Tibial artery (tissue), 4 donors: ENCODE measurements at places on chromosomes 4 and X.

DNA sequence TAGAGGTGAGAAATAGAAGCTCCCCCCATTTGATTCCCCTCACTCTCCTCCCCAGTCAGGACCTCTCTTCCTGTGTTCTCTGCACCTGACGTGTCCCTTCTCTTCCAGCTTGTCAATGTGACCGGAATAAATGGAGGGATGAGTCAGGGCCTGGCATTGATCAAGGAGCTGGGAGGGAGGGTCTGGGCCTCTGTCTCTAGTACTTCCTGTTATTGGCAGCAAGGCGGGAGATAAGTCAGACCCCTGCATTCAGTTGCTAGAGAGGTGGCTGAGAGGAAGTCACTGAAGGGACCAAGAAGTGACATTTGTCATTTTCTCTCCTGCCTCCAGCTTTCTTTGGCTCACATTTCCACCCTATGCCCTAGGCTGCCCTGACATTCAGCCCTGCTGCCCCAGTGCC lies 35.1 kb upstream of the ZNF41 start:
- no peak for DNase-seq
- no peaks in the 10 kb centered on the region for H3K4me1 ChIP-seq
- H3K36me3 ChIP-seq = no peaks in the 10 kb centered on the region
- no peak overlapping the region for H3K4me3 ChIP-seq

DNA sequence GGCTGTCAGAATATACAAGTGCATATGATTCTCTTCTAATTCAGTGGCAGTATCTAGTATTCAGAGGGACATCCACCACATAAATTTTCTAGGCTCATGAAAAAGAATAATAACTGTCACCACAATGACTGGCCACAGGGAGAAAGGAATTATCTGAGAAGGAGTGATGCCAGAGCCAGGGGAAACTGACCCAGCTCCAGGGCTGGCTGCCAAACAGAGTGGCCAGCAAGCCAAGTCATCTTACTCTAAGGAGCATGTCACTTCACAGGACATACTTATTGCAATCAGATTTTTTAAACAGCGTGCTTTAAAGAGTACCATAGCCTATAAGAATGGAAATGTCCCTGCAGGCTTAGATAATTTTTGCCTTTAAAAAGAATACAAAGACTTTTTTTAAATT lies 5.8 kb upstream of the SEPTIN11 start:
- H3K4me1 ChIP-seq = peaks cover 15% of the 10 kb centered on the region
- H3K4me3 ChIP-seq = no peak overlapping the region
- H3K27ac ChIP-seq = no peak overlapping the region
- H3K36me3 ChIP-seq = no peaks in the 10 kb centered on the region
- DNase-seq = no peak

- H3K4me1 ChIP-seq = no peaks in the 10 kb centered on the region
- H3K27me3 ChIP-seq = no peaks in the 10 kb centered on the region
- no peak overlapping the region for H3K4me3 ChIP-seq
- no peak for DNase-seq
- no peak overlapping the region for H3K27ac ChIP-seq
These were observed 113.7 kb upstream of the NEXMIF start for GRCh38 chrX:75038925-75039324.

GRCh38 chr4:16450724-16451123 lies 224.5 kb upstream of the TAPT1 start:
- DNase-seq = no peak
- H3K27ac ChIP-seq = no peak overlapping the region

DNA sequence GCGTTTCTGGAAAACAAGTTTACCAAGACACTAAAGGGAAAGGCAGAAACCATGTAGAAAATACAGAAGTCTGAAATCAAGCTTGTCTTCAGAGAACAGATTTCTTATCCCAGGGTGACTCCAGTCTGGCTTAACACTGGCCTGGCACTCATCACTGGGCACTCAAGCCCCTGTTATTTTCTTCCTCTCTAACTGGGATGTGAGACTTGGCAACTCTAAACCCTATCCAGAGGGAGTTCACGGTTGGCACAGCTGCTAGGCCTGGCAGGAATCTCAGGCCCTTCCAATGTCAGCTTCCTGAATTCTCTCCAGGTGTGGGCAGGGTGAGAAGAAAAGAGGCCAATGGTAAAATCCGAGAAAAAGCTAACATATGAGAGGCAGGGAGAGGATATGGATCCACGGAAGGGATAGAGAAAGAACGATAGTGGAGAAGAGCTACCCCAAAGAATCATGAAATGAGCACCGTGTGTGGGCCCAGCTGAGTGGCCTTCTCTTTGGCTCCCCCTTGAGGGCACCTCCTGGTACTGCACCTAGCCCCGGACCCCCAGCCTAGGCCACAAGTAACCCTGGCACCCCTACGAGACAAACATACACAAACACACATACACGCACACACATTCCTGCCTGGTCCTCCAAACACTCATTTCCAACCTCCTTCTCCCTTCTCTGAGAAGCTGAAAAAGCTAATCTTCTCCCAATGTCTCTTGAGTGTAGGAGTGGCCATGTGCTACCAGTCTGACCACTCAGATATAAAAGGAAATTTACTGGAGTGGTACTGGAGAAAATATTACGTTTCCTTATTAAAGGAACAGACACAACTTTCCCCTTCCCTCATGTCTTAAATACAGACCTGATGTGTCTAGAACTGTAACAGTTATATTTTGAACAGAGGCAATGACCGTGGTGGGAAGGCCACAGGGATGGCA lies 16.6 kb upstream of the PTCHD1 start:
- no peaks in the 10 kb centered on the region for H3K36me3 ChIP-seq
- no peak overlapping the region for H3K27ac ChIP-seq
- no peak for DNase-seq
- H3K4me1 ChIP-seq = no peaks in the 10 kb centered on the region

- no peak overlapping the region for H3K27ac ChIP-seq
- no peaks in the 10 kb centered on the region for H3K27me3 ChIP-seq
- no peaks in the 10 kb centered on the region for H3K36me3 ChIP-seq
- no peak for DNase-seq
These were observed 20.8 kb upstream of the FREM3 start for GRCh38 chr4:143721317-143721716.

- H3K27ac ChIP-seq = no peak overlapping the region
- no peaks in the 10 kb centered on the region for H3K4me1 ChIP-seq
- no peak overlapping the region for H3K4me3 ChIP-seq
- DNase-seq = peak; percentile 34
These were observed 236.2 kb downstream of the EVC2 start for GRCh38 chr4:5472160-5472591.

DNA sequence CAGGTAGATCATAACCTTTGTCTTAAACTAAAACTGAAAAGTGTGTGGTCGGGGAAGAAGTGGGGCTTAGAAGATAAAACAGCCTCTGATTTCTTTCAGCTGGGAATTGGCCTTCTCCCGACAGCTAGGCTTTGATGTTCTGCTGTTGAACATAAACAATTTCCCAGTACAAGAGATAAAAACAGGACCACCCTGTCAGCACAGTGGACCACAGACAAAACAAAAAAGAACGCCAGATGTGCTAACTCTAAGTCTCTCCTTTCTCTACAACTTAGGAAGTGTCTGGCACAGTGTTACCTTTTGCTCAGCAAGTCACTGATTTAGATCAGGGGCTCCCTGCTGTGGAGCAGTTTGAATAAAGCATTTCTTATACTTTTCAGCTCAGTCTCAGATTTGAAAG lies 87.5 kb upstream of the UXT start:
- no peaks in the 10 kb centered on the region for H3K36me3 ChIP-seq
- H3K4me1 ChIP-seq = no peaks in the 10 kb centered on the region
- no peaks in the 10 kb centered on the region for H3K27me3 ChIP-seq
- no peak overlapping the region for H3K27ac ChIP-seq
- DNase-seq = no peak
- no peak overlapping the region for H3K4me3 ChIP-seq

DNA sequence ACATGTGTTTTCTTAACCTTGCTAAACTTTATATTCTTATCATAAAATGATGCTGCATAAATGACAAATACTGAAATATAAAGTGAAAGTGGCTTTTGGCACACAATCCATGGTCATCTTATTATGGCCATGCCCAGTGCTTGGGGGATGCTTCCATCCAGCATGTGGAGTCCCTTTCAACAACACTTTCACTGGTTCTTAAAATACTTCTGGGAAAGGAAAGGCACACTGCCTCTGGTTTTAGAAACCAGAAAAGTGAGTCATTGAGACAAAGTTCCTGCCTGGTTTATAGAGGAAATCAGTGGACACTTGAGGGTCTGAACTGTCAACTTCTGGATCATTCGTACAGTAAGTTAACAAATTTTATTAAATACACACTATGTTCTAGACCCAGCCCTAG lies 248.0 kb upstream of the ADAMTS3 start:
- H3K27me3 ChIP-seq = no peaks in the 10 kb centered on the region
- H3K36me3 ChIP-seq = no peaks in the 10 kb centered on the region
- H3K4me1 ChIP-seq = peaks cover 6% of the 10 kb centered on the region
- no peak overlapping the region for H3K4me3 ChIP-seq

- peak; percentile 70 for DNase-seq
- H3K4me3 ChIP-seq = peak overlapping the region; percentile 50
- no peaks in the 10 kb centered on the region for H3K27me3 ChIP-seq
- H3K4me1 ChIP-seq = no peaks in the 10 kb centered on the region
These were observed 2.3 kb upstream of the MAB21L2 start for GRCh38 chr4:150579551-150580234.

- H3K4me1 ChIP-seq = peaks cover 3% of the 10 kb centered on the region
- H3K4me3 ChIP-seq = no peak overlapping the region
- no peaks in the 10 kb centered on the region for H3K36me3 ChIP-seq
- H3K27ac ChIP-seq = no peak overlapping the region
- DNase-seq = no peak
These were observed 2.7 kb downstream of the TMEM154 start for GRCh38 chr4:152677117-152677516.

DNA sequence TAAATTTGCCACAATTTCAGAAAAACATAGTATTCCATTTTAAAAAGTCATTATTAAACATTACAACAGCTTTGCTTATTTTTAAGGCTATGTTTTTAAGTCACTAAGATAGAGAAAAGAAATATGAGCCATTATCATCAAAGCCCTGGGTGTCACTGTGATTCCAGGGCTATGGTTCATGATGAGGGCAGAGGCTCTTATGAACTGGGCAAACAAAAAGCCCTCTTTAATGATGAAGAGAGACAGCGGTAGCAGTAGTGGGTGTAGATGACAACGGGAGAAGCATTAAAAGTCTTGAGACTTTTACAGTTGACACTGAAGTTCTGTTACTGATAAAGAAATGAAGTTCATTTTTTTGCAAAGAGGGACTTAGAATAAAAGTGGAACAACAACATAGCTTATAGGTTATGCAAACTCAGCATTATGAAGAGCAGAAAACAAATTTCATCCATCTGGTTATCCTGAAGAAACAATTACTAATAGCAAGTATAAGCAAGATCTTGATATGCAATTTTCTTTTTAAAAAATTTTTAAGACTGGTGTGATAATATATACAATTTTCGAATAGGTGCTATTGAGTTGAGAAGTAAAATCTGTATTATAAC lies 202.7 kb upstream of the ETNPPL start:
- H3K27me3 ChIP-seq = no peaks in the 10 kb centered on the region
- H3K4me1 ChIP-seq = no peaks in the 10 kb centered on the region
- no peak overlapping the region for H3K4me3 ChIP-seq
- H3K36me3 ChIP-seq = no peaks in the 10 kb centered on the region
- no peak for DNase-seq
- H3K27ac ChIP-seq = no peak overlapping the region

DNA sequence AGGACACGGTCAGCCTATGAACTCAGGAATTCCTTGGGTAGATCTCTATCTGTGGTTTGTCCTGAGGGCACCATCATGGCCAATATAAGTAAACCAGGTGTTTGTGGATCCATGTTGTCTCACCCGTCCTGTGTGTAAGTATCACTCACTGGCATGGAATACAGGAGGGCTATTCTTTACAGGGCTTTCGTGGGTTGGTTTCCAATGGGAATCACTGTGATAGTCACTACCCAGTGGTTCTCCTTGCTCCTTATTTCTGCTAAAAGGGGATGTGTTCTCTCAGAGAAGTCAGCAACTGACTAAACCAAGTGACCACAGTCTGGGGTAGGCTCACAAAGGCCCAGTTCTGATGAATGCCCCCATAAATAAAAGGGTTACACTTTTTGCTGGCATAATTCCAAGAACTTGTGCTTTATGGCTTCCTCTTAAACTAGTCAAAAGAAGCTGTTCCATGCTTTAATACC lies 236.7 kb upstream of the JADE1 start:
- no peak for DNase-seq
- H3K4me3 ChIP-seq = no peak overlapping the region
- H3K27ac ChIP-seq = peak overlapping the region; percentile 42
- no peaks in the 10 kb centered on the region for H3K27me3 ChIP-seq

- H3K4me1 ChIP-seq = no peaks in the 10 kb centered on the region
- DNase-seq = no peak
- H3K36me3 ChIP-seq = no peaks in the 10 kb centered on the region
- no peaks in the 10 kb centered on the region for H3K27me3 ChIP-seq
- H3K4me3 ChIP-seq = no peak overlapping the region
- H3K27ac ChIP-seq = no peak overlapping the region
These were observed 25.1 kb downstream of the RAB9B start for GRCh38 chrX:103806862-103807474.

DNA sequence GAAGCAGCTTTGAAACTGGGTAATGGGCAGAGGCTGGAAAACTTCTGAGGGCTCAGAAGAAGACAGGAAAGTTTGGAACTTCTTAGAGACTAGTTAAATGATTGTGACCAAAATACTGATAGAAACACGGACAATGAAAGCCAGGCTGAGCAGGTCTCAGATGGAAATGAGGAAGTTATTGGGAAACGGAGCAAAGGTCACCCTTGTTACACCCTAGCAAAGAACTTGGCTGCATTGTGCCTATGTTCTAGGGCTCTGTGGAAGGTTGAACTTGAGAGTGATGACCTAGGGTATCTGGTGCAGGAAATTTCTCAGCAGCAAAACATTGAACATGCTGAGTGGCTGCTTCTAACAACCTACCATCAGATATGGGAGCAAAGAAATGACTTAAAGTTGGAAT lies 50.8 kb upstream of the FBXW7 start:
- H3K4me1 ChIP-seq = no peaks in the 10 kb centered on the region
- no peak overlapping the region for H3K27ac ChIP-seq
- no peak overlapping the region for H3K4me3 ChIP-seq
- DNase-seq = no peak

DNA sequence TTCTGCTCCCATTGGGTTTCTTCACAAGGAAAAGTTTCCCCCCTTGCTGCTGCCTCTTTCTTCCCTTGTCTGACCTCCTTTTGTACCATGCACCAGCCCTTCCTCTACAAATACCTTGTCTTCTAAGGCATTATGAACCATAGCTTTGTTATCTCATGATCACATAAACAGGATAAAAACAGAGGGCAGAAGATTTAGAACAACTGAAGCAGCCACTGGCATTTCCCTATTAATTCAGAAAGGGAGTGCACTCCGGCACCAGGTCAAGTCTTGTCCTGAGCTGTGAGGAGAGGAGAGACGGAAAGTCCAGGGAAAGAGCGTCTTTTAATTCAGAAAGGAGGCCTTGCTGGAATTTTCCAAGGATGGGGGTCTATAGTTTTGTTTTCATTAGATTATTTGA lies 281.7 kb downstream of the RCHY1 start:
- H3K27me3 ChIP-seq = no peaks in the 10 kb centered on the region
- H3K4me1 ChIP-seq = no peaks in the 10 kb centered on the region
- no peaks in the 10 kb centered on the region for H3K36me3 ChIP-seq
- H3K4me3 ChIP-seq = no peak overlapping the region
- DNase-seq = no peak
- H3K27ac ChIP-seq = no peak overlapping the region

GRCh38 chr4:186728631-186729271 lies 5.1 kb upstream of the FAT1 start:
- H3K4me3 ChIP-seq = no peak overlapping the region
- no peaks in the 10 kb centered on the region for H3K36me3 ChIP-seq
- H3K27me3 ChIP-seq = no peaks in the 10 kb centered on the region
- H3K27ac ChIP-seq = peak overlapping the region; percentile 0
- no peak for DNase-seq

GRCh38 chr4:168541266-168541953 lies 44.6 kb downstream of the PALLD start:
- no peaks in the 10 kb centered on the region for H3K27me3 ChIP-seq
- no peak for DNase-seq
- no peaks in the 10 kb centered on the region for H3K36me3 ChIP-seq
- H3K27ac ChIP-seq = no peak overlapping the region
- no peaks in the 10 kb centered on the region for H3K4me1 ChIP-seq
- no peak overlapping the region for H3K4me3 ChIP-seq
